Heart left ventricle (tissue), 16 donors: ENCODE measurements at places on chromosomes 16 and 17. TPM values are rescaled to one million over a fixed set of nuclear protein-coding genes. Genes with fewer than 3 reads are reported as not detected.
A peak's percentile ranks its signal among the peaks of the same experiment; 100 is the strongest.

- no peak for DNase-seq
Observed at GRCh38 chr16:4544473-4544872, 5.9 kb upstream of the CDIP1 start.

DNA sequence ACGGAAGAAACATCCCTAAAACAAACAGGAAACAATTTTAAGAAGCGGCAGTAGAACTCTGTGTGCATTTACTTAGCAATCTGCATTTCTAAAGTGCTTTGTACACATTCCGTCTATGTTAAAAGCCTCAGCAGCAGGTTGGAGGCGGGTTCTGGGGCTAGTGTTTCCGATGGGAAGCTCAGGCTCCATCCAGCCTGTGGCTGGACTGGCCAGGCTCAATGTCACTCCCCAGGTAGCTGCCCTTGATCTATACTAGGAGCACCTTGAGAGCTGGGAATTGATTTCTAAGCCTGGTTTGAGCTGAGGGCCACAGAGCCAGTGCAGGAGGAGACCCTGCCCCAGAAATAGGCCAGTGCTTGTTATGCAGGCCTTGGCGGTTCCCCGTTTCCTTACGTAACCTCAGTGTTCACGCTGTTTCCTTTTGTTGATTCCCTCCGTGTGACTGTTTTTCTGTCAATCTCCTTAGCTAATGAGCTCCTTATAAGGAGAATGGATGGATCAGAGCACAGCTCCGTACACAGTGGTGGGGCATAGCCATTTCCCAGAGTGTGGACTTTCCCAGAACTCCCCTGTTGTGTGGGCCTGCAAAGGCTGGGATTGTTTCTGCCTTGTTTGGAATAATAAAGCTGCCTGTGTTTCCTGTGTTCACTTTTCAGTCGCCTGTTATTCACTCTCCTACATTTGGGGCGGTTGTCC is 21.4 kb downstream of the ADORA2B start:
- no peak for DNase-seq

GRCh38 chr17:32659419-32659842 is 172.6 kb downstream of the CDK5R1 start:
- DNase-seq, result peak; percentile 52

- DNase-seq, result no peak
Observed at GRCh38 chr16:77899416-77899815, 111.1 kb downstream of the VAT1L start.

DNA sequence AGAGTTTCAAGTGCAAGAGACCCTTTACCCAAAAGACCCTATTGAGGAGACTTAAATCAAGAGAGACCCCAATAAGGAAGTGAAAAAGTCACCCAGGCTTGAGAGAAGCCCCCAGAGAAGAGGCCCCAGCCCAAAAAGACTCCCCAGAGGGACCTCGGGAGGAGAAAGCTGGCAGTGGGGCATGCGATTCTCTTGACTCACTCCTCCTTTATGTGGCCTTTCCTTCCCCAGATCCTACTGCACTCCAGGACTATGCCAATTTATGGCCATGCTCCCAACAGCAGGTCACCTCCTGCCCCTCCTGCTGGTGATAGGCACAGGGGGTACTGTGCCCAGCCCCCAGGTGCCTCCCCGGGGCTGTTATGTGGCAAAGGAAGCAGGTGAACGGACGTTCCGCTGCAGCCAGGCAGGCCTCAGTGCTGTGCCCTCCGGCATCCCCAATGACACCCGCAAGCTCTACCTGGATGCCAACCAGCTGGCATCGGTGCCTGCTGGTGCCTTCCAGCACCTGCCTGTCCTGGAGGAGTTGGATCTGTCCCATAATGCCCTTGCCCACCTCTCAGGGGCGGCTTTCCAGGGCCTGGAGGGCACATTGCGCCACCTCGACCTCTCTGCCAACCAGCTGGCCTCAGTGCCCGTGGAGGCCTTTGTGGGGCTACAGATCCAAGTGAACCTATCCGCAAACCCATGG is 16.3 kb downstream of the LRRC3C start:
- DNase-seq, result no peak

DNA sequence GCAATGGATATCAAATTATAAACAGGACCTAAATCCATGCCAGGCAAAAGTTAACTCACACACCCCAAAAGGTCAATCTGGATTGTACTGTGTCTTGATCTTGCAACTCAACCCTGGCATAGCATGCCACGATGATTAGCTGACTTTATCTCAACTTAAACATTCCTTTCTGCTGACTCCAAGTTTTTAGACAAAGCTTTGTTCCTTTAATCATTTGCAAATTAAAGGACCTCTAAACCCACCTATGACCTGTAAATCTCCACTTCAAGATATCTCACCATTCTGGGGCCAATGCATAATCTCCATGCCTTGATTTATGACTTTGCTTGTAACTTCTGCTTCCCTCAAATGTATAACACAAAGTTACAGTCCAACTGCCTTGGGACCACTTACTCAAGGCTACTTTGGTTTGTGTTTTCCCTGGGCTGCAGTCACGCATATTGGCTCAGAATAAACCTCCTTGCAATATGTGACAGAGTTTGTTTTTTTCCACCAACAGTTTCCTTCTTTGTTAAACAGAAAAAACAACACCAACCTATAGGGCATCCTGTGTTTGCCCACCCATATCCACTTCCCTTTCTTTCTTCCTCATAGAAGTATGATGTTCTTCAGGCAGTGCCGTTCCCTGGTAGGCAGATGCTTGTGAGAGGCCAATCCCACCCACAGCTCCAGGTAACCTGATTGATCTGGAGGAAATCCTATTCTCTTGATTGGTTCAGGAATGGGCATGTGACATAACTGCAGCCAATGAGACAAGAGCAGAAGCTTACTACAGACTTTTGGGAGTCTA is 390.6 kb upstream of the ERCC4 start:
- no peak for DNase-seq

- no peak for DNase-seq
Observed at GRCh38 chr17:81905424-81905875, 3.4 kb downstream of the NPB start.

- DNase-seq, result no peak
Observed at GRCh38 chr17:47732399-47733046, 513 bp upstream of the TBX21 start.

DNA sequence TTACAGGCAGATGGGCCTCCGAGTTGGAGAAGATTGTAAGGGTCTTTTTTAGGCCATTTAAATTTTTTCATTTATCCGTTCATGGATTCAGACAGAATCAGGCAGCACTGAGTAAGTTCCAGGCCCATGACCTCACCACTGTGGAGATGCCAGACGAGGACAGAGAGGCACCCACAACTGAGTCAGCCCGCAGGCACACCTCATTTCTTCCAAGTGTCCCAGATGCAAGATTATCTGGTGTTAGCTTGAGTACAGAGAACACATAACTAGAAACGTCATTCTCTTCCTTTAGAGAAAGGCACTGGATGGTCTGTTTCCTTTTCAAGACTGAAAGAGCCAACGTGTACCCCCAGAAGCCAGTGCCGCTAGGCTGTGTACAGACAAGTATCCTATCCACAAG is 16.9 kb downstream of the CLEC16A start:
- no peak for DNase-seq

DNA sequence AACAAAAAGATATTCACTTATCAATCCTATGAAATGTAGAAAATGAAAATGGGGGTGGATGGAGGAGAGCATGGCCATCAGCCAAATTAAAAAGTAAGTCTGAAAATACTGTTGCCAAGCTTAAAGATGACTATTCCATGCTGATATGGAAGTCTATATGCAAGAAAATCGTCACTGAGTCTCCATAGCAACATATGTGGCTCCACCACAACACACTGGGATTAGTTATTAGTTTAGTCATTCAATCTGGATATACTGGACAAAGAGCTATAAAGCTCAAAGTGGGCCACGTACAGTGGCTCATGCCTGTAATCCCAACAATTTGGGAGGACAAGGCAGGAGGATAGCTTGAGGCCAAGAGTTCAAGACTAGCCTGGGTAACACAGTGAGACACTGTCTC is 24.7 kb upstream of the PSMD7 start:
- no peak for DNase-seq

- DNase-seq, result no peak
Observed at GRCh38 chr17:35287286-35287811, 44.5 kb downstream of the SLFN5 start.

GRCh38 chr16:29321585-29321984 is 84.9 kb downstream of the NPIPB11 start:
- DNase-seq, result no peak

DNA sequence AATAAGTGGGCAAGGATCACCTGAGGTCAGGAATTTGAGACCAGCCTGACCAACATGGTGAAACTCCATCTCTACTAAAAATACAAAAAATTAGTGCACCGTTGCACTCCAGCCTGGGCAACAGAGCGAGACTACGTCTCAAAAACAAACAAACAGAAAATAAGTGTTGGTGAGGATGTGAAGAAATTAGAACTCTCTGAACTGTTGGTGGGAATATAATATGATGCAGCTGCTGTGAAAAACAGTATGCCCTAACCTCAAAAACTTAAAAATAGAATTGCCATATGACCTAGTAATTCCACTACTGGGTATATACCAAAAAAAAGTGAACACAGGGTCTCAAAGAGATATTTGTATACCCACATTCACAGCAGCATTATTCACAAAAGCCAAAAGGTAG is 26.1 kb downstream of the GLG1 start:
- DNase-seq, result no peak

DNA sequence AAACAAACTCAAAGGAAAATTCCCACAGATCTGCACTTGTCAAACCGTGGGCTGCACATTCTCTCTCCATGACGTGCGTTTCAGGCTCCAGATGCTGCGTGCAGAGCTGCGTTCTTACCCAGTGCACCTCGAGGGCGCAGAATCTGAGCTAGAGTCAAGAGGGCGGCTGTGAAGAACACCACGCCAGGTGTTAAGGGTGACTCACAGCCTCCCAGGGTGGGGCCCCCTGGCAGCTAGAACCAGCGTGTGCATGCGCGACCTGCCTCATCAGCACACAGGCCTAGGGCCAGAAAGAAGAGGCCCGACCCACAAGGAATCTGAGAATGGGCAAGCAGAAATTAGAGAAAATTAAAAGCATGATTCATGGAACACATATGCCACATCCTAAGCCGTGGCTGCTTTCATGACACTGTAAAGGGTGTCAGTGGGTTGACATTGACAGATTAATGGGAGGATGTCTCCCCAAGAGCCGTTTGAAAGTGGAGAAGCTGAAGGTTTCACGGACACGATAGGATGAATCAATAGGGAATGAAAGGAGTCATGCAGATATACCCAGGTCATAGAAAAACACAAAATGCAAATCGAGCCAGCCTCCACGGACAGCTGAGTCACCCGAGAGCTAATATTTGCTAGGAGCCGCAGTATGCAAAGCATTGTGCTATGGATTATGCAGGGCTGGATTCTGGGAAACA is 29.0 kb downstream of the MARCHF10 start:
- DNase-seq, result no peak

- DNase-seq, result peak; percentile 25
Observed at GRCh38 chr16:381012-381788, 578 bp downstream of the PGAP6 start.

DNA sequence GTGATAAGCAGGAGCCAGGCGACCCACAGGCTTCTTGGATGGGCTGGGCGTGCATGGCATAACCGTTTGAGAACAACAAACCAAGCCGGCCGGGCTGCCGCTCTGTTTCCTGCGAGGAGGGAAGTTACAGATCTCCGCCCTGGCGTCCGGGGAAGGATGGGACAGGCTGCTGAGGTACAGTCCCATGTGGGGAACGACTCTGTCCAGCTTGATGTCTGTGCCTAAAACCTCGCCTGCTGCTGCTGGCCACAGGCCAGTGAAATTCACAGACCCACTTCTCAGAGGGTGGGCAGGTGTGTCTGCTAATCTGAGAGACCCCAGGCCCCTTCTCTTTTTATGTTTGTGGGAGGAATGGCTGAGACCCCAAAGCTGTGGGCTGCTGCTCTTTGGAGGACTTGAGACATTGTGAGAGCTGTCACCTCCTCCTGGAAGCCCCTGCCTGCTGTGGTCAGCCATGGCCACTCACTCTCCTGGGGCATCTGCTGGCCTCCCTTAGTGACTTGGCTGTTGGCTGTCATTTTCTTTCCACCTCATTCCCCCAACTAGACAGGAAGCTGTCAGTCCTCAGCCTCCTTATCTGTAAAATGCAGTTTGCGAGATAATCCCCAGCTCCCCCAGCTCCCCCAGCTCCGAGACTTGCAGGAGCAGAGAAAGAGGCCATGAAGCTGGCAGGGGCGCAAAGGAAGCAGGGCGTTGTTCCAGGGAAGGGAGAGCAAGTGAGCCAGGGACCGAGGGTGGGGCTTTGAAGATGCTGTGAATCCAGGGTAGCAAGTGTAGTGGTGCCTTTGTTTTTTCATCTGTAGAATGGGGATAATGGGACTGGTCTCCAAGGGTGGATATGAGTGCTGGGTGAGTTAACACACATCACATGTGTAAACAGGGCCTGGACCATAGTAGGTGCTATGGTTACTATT is 51.0 kb downstream of the CMIP start:
- peak; percentile 58 for DNase-seq

- no peak for DNase-seq
Observed at GRCh38 chr16:66489818-66490217, 60.1 kb downstream of the TK2 start.

DNA sequence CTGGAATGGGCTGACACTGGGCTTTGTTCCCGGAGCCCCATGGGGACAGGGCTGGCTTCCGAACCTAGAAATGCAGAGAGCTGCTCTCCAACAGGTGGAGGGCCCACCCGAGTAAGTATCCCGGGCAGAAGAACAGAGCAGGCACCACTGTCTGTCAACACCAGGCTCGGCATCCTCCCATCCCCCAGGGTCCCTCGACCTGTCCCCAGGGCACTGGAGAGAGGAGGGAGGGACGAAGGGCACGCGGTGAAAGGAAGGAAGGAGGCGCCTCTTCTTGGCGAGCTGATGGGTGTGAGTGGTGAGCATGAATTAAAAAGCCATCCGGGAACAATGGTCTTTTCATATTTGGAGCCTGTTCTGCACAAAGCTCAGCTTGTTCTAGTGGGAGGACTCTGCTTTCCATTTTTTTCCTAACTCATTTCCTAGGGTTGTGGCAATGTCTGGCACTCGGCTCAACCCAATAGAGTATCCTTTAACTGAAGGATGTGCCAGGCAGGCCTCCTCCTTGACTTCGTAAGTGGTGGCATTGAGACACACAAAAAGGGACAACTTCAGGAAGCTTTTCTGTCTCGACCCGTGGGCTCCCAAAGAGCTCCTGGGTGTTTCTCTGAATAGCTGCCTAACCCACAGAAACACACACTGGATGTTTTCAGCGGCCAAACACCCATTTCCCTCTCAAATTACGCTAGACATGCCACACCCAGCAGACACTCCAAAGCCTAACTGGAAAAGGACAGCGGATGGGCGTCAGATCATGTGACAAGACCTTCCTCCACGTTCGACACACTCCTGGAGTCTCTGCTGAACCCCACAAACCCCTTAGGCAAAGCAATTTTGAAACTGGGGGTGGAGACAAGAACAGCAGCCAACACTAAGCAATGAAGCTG is 47.7 kb downstream of the ZFHX3 start:
- peak; percentile 36 for DNase-seq

- DNase-seq, result no peak
Observed at GRCh38 chr17:68599091-68599490, 2.1 kb downstream of the FAM20A start.

TPSAB1 gene
- 3.7 TPM for polyA plus RNA-seq

C16orf92 gene
- not detected for polyA plus RNA-seq

NPW gene
- polyA plus RNA-seq, result 0.19 TPM

MILR1 gene
- 1.6 TPM for polyA plus RNA-seq

GRAPL gene
- 1.5 TPM for polyA plus RNA-seq

SHISA6 gene
- 0.27 TPM for polyA plus RNA-seq

KCNJ12 gene
- polyA plus RNA-seq, result 7.3 TPM

CACNG5 gene
- polyA plus RNA-seq, result not detected

MRPL10 gene
- polyA plus RNA-seq, result 64.5 TPM

MMP2 gene
- 77.1 TPM for polyA plus RNA-seq
